ENCODE measurements at places on chromosomes 7 and 10.

GRCh38 chr10:19999431-19999830 lies 183.2 kb downstream of the PLXDC2 start:
- no peak for DNase-seq

DNA sequence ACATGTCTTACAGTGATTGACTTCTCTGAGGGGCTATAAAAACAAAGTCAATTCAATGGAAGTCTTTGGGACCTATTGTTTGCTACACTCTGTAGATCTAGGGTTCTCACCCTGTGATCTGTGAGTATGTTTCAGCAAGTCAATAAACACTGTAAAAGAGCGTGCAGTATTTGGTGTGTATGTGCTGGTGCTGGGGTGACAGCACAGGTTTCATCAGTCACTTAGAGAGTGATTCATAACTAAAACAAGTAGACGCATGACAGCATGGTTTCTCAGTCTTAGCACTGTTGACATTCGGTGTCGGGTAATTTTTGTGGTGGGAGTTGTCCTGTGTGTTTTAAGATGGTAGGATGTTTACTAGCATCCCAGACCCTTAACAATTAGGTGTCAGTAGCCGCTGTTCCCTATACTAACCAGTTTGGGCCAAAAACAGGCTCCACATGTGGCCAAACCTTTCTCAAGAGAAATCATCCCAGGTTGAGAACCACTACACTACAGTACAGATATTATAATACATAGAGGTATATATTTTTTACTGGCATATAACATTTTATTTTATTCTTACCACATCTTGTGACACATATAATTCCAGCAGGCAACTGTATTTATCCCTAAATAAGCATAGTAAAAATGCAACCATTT lies 411.8 kb downstream of the ARL4A start:
- no peak for DNase-seq

GRCh38 chr7:33630359-33630758 lies 275.0 kb upstream of the BMPER start:
- DNase-seq = no peak

DNA sequence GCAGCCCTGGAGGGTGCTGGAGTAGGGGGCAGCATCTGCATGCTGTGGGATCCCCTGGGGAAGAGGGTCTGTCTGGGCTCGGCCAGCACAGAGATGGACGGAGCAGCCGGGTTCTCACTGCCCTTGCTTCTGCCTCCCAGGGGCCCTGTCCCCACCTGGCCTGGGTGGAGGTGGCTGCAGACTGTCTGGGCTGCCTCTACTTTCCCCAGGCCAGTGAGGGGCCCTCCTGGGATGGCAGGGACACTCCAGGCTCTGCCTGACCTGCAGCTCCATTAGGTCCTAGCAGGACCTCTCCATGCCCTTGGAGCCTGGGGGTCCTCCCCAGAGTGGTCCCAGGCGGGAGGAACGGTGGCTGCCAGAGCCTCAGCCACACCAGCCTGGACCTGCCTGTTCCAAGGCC lies 63.7 kb downstream of the PWWP2B start:
- no peak for DNase-seq

DNA sequence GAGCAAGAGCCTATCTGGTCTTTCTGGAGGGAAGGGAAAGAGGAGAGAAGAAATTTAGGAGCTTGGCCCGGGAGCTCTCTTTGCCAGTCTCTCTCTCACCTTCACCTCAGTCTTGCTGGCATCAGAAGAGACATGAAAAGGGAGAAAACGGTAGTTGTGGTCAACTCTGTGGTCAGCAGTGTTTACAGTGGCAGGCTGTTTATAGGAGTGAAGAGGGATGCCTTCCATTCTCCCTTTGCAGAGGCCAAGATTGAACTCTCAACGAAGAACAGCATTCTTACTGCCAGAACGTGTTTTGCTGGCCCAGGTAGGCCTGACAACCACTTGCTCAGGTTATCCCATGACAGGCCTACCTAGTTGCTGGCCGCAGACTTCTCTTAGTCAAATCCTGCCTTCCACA lies 133.3 kb downstream of the CCDC3 start:
- no peak for DNase-seq

DNA sequence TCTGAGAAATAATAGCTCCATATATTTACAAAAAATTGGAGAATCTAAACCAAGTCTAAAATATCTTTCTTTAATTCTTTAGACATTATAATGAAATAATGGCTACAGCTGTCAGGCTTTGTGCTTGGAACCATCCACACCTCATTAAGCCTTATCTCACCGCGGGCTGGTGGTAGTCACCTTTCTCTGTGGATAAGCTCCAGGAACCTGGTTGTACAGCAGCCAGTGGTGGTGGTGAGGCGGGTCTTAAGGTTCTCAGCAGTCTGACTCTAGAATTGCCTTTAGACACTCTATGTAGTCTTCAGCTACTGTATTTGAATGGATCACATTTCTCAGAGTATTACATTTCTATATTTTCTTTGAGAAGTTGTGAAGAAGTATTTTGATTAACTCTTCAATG lies 34.2 kb downstream of the CUL1 start:
- no peak for DNase-seq

- DNase-seq = no peak
Measured at GRCh38 chr10:91317541-91317940, 92.6 kb upstream of the HECTD2 start.

GRCh38 chr10:124568848-124569622 lies 107.4 kb downstream of the LHPP start:
- DNase-seq = no peak

- DNase-seq = no peak
Measured at GRCh38 chr10:118751265-118751664, 3.5 kb downstream of the CACUL1 start.

DNA sequence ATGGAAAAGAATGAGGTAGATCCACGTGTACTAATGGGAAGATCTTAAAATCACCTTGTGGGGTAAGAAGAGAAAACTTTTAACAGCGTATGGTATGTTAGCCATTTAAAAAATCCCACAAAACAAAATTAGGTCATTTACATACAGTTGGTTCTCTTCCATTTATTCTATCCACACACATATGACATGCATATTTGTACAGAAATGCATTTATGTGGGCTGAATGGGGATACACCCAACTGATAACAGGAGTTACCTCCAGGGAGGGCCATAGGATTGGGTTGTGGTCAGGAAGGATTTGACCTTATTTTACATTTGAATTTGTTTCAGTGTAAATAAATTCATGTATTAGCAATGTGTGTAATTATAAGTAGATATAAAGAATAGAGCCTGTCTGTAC lies 71.5 kb downstream of the MCMBP start:
- no peak for DNase-seq

DNA sequence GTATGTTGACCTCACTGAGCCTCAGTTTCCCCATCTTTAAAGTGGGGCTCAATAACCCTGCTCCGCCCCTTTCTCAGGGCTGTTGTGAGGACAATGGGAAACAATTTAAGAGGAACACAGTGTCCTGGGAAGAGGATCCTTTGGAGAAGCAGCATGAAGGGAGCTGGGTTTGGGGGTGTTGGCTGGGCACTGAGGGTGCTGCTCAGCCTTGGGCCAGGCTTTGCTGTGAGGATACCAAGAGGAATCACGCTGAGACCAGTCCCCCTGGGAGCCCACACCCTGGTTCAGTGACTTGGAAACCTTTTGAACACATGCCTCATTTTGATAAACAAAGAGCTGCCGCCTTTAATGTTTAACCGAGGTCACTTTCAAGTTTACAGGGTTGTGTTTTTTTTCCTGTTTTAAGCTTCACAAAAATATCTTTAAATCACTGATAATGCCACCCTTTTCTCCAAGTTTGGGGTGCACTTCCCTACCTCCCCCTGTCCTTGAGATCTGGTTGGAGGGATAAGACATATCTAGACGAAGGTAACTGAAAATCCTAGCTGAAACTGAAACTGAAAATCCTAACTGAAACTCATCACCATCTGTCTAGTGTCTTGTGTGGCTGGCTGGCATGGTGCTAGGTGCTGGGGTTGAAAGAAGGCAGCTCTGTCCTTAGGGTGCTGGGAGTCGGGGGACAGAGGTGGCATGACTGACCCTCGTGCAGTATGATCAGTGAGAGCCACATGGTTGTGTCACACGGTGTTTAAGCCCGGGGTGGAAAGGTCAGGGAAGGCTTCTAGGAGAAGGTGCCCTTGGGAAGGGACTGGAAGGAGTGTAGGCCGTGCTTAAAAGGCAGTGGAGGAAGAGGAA lies 27.7 kb downstream of the ZNF775 start:
- peak; percentile 25 for DNase-seq

DNA sequence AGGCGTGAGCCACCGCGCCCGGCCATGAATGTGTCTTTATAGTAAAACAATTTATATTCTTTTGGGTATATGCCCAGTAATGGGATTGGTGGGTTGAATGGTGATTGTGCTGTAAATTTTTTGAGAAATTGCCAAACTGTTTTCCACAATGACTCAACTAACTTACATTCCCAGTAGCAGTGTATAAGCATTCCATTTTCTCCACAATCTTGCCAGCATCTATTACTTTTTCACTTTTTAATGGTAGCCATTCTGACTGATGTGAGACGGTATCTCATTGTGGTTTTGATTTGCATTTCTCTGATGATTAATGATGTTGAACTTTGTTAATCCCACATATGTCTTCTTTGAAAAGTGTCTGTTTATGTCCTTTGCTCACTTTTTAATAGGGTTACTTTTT lies 1187.9 kb downstream of the XPNPEP1 start:
- DNase-seq = no peak

GRCh38 chr10:1362589-1363445 lies 306.6 kb downstream of the WDR37 start:
- no peak for DNase-seq

DNA sequence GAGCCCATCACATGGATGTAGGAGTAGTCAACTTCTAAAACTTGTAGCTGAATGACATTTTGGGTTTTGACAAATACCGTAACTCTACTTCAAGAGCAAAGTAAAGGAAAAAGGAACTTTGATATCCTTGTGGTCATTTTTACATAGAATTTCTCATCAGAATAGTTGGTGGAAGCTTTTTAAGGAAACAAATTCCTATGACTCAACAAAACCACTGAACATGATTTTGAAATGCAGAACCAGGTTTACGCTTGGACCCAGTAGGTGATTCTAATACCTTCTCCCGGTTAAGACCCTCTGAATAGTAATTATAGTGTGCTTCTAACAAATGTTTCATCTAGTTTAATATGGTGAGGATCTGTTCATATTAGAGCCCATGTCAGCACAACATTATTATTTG lies 307.8 kb downstream of the GPR37 start:
- DNase-seq = no peak

GRCh38 chr10:5975641-5976473 lies 1.5 kb downstream of the IL15RA start:
- no peak for DNase-seq

DNA sequence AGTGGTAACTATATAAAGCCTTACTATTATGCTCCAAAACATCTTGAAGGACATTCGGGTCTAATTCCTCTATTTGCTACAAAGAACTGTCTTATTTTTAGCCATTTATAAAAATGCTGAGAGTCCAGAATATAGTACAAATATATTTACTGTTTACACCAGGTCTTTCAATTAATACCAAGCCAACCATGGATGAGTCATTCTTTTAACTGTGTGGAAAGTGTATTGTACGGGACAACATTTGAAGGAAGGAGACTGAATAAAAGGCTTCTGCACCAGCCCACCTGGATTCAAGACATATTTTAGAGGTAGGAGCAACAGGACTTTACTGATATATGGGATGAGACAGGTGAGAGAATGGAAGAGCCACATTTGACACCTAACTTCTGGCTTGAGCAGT lies 35.4 kb downstream of the MASTL start:
- no peak for DNase-seq

- no peak for DNase-seq
Measured at GRCh38 chr10:44242091-44242490, 142.8 kb downstream of the CXCL12 start.

GRCh38 chr10:117168729-117169128 lies 28.6 kb upstream of the KCNK18 start:
- DNase-seq = no peak

GRCh38 chr10:92052088-92052487 lies 128.5 kb downstream of the BTAF1 start:
- DNase-seq = no peak

DNA sequence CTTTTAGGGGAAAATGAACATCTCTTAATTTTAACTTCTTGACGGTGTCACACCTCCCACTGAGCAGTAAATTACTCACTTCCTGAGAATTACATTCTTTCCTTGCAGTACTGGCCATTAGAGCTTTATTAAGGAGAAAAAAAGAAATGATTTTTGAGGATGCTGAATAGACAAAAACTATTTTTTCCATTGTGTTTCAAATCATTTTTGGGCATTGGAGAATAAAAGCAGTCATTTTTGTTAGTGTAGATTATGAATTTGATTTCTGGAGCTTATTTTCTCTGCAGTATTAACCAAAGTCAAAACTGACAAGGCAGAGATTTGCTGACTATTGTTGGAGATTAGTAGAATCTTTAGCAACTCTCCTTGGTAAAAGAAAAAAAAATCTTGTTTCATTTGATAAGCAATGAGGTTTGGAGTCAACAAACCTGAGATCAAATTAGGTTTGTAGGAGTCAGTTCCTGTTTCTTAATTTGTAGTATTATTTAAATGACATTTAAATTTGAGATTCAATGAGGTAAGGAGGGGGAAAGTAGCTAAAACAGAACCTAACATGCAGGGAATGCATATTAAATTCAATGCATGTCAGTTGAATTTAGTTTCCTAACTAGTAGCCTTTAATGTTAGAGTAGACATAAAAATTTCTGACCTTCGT lies 70.6 kb downstream of the AP3M1 start:
- no peak for DNase-seq

DNA sequence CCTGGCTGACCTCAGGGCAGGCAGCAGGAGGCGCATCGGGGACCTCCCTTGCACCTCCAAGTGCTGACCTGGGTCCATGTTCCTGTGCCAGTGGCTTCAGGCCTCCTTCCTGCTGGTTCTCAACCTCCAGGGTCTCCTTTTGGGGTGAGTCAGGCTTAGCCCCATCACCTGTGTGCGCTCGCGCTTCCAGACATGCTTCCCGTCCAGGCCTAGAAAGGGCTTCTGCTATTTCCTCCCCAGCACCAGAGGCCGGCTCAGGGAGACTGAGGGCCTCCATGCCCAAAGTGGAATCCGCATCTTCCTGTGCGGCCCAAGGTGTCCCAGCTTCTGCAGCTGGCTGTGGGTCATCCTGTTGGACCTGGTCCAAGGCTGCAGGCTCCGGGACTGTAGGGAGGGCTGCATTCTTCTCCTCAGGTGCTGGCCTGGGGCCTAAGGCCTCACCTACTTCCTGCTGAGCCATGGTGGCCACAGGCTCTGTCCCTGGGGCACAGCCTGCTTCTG lies 5.9 kb downstream of the NACAD start:
- DNase-seq = no peak

DNA sequence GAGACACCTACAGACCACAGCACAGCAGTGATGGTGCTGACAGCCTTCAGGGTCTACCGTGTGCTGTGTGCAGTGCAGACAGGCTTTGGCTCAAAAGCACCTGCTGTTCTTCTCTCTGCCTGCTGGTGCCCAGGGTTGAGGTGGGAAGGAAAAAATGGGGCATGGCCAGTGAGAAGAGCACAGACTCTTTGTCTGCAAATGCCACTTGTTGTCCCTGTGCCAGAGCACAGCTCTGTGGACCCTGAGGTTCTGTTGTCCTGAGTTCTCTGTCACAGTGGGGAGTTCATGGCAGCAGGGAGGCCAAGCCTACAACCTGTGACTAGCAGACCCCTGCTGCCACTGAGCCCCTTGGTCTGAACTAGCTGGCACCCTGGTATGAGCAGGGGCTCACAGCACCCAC lies 376.7 kb downstream of the GLRX3 start:
- no peak for DNase-seq

- DNase-seq = no peak
Measured at GRCh38 chr10:88311264-88311663, 271.9 kb downstream of the RNLS start.

- no peak for DNase-seq
Measured at GRCh38 chr7:36686499-36686898, 37.8 kb downstream of the AOAH start.

All from left lung (tissue), 14 donors.